ENCODE measurements at places on chromosomes 3 and 15.

- DNase-seq = no peak
These were observed 706.1 kb upstream of the GOLIM4 start for GRCh38 chr3:168801794-168802193.

DNA sequence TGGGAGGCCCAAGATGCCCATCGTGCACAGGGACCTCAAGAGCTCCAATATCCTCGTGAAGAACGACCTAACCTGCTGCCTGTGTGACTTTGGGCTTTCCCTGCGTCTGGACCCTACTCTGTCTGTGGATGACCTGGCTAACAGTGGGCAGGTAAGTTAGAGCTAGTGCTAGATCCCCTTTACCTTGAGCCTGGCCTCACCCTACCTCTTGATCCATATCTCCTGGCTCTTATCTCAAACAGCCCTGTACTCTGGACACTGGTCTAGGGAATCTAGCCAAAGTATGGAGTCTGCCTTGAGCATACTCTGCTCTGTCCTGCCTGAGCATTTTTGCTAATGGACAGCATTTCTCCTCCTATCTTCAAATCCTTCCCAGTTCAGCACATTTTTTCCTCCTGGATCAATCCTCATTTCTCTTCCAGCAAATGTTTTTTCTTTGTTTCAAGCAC is 65.9 kb downstream of the TGFBR2 start:
- DNase-seq = no peak

- DNase-seq = no peak
These were observed 763.3 kb upstream of the CFAP20DC start for GRCh38 chr3:59813148-59813538.

- no peak for DNase-seq
These were observed 11.5 kb downstream of the MB21D2 start for GRCh38 chr3:192905980-192906678.

GRCh38 chr3:155012584-155012983 is 67.5 kb upstream of the MME start:
- no peak for DNase-seq

- DNase-seq = no peak
These were observed 65.7 kb downstream of the CMTM8 start for GRCh38 chr3:32303977-32304881.

DNA sequence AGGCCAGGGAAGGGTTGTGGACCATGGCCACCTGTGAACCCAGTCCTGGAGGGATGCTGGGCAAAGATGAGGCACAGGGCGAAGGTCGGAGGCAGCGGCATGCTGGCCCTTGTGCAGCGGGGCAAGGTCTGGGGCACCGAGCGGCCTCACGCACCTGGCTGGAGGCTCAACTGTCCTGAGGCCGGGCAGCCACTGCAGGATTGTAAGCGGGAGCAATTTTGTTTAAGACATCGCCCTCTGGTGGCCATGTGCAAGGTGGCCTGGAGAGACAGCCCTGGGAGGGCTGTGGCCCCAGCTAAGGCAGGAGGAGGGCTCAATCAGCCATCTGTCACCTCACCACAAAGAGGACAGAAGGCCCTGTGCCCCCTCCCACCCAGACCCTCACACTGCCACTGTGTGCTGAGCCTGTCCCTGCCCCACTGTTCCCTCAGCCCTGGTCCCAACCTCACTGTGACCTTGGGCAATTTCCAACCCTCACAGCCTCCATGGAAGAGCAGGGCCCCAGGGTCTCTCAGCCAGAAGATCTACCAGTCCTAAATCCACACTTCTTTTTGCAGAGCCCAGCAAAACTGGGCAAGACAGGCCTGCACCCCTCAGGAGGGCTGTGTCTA is 46.2 kb downstream of the TPRA1 start:
- DNase-seq = peak; percentile 37

DNA sequence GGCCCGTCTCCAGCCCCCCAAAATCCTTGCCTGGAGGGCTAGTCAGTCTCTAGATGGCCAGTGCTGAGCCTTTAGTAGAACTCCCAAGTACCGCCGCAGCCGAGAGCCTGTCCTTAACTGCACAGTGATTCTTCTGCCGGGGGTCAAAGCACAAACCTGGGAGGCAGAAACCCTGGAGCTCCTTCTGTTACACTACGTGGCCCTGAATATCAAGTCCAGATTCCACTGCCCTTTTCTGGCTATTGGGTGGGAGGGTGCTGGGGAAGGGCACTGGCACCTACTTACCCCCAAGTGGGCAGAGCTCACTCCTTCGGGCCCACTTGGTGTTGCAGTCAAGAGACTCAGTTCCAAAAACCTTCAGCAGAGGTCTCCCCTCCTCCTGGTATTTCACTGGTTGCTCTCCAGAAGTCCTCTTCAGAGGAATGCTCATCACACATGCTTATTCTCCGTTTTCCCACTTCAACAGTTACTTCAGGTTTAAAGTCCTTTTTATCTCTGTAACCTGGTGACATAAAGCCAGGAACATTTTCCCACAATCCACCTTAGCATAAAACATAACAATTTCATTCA is 10.8 kb downstream of the PDHB start:
- no peak for DNase-seq

DNA sequence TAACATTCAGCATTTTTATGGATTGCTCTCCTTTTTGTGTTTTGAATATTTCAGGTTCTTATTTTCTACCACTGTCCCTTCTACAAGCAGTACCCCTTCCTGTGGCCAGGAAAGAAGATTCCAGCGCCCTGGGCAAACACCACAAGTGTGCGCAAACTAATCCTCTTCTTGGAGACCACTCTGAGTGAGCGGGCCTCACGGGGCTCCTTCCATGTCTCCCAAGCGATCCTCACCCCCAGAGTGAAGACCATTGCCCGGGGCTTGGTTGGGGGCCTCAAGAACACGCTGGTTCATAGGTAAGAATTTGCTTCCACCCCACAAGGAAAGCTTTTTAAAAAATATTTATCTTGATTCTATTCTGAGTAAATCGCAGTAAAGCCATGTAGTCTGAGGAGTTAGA is 118.7 kb upstream of the ZBED2 start:
- DNase-seq = no peak

- DNase-seq = no peak
These were observed 36.2 kb upstream of the CFAP20DC start for GRCh38 chr3:59085976-59086375.

GRCh38 chr15:46682969-46683791 is 1034.1 kb upstream of the SEMA6D start:
- no peak for DNase-seq

GRCh38 chr3:45560281-45560971 is 34.1 kb upstream of the LIMD1 start:
- DNase-seq = no peak

DNA sequence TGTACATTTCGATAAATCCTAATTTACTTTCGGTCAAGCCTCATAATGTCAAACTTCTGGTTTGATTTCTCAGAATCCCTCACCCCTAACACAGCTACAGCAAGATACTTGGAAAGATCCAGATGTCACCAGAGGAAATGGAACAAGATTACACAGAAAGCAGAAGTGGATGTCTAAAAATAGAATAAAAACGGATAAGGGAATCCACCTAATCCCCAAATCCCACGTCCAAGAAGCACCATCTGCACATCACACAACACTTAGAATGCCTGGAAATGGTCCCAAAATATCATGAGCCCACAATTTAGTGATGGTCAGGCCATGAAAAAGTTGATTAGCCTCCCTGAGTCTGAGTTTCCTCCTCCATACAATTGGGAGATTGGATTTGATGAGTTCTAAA is 61.7 kb downstream of the AGTR1 start:
- no peak for DNase-seq

DNA sequence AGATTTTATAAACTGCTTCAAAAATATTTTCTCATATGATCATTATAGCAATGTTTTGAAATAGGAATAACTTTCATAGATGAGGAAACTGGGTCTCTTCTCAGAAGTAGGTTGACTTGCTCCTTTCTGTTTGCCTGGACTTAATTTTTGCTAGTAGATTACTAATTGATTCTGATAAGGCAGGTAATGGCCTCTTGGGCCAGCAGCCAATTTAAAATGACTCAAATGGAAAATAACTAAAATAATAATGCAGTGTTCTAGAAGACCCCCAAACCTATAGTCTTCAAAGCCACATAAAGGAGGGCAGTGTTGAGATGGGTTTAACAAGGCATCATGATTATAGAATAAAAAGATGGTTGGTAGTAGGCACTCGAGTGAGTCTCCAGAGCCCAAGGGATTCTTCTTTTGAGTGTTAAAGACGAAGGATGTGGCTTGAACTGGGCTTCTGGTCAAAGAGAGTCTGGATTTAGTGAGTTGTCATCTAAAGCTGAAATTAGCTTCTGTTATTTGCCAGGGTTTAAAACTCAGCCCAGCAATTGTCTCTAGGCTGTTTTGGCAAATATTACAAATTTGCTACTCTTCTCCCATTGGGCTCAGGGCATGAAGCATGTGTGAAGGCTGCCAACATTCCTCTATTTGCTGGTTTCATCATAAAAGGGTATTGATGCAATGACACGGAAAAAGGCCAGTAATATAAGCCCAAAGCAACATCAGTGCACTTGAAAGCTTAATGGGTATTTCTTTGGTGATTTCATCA is 297.1 kb upstream of the MEIS2 start:
- no peak for DNase-seq

DNA sequence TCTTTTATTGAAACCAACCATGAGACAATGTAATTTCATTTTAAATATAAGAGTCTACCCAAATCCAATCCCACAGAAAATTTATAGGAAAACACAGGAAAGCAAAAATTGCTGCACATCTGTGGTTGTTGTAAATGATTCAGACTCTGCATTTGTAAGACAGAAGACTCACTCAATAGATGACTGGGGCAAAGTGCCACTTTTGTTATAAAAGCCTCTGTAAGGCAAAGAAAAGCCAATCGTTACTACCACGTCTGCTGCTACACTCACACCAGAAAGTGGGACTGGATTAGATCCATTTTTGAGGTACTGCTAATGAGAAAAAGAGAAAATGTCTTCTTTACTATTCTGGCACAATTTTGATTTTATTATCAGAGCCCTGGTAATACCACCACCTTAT is 74.9 kb downstream of the SEMA6D start:
- no peak for DNase-seq

GRCh38 chr3:173732237-173732636 is 334.7 kb downstream of the NLGN1 start:
- DNase-seq = no peak

- no peak for DNase-seq
These were observed 254.9 kb upstream of the RASGRP1 start for GRCh38 chr15:38819387-38819950.

GRCh38 chr3:59704292-59704691 is 654.5 kb upstream of the CFAP20DC start:
- no peak for DNase-seq

- no peak for DNase-seq
These were observed 43.1 kb downstream of the FSTL1 start for GRCh38 chr3:120407508-120408287.

DNA sequence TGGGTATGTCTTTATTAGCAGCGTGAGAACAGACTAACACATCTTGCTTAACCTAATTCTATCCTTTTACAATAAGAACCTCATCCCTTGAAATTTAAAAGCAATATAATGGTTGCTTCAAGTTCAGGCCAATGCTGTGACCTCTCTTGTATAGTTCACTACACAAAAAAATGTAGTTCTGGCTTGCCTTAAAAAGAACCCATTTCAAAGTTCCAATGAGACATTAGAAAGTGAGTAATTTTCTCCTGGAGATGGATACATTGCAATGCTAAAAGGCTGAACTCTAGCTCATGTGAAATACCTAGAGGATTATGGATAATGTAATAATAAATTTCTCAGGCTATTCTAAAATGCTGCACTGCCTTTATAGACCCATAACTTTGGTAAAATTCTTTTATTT is 47.8 kb downstream of the ATP13A4 start:
- no peak for DNase-seq

GRCh38 chr3:186107215-186108105 is 1.4 kb downstream of the ETV5 start:
- no peak for DNase-seq

- DNase-seq = no peak
These were observed 1.3 kb downstream of the HDDC3 start for GRCh38 chr15:90930861-90931574.

- DNase-seq = no peak
These were observed 71.6 kb downstream of the CLASP2 start for GRCh38 chr3:33646406-33646805.

DNA sequence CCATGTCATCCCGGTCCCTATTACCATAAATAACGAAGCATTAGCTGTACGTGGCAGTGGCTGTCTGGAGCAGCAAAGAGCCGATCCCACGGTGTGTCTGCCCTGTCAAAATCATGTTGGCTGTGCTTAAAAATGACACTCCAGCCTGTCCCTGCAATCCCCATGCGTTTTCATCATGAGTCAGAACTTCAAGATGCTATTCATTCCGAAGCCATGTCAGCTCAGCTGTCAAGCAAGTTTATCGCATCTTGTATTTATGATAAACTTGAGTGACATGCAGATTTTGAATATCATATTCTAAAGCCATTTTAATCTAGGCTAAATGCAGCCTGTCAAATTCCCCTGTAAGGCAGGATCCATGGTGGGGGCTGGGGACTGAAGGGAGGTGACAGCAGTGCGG is 152.4 kb downstream of the TJP1 start:
- DNase-seq = no peak

- DNase-seq = no peak
These were observed 207.6 kb upstream of the MDFIC2 start for GRCh38 chr3:70519913-70520659.

- DNase-seq = no peak
These were observed 39.4 kb downstream of the TMCO5A start for GRCh38 chr15:37973856-37974255.

GRCh38 chr15:70060214-70060992 is 37.3 kb downstream of the TLE3 start:
- no peak for DNase-seq

DNA sequence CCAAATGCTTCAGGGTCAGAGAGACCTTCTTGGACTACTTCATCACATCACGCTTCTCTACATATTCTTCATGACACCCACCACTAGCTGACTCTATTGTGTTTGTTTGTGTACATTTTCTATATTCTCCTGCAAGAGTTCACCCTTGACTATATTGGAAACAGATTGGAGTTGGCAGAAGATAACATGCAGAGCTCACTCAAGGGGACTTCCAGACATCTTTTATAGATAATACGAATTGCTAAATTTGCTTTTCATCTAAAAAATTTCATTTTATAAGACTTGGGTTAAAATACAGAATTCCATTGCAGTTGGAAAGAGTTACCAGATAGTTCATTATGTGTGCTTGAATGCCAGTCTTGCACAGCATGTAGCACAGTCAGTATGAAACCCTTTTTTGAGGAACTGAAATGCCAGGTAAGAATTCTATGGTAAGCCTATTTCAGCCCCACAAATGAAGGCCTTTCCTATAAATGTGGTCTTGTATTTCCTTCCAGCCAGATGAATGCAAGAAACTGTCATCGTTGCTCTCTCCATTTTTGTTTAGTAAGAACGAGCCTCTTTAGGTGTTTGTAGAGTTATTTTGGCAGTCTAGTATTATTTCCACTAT is 177.6 kb downstream of the GHSR start:
- DNase-seq = no peak

DNA sequence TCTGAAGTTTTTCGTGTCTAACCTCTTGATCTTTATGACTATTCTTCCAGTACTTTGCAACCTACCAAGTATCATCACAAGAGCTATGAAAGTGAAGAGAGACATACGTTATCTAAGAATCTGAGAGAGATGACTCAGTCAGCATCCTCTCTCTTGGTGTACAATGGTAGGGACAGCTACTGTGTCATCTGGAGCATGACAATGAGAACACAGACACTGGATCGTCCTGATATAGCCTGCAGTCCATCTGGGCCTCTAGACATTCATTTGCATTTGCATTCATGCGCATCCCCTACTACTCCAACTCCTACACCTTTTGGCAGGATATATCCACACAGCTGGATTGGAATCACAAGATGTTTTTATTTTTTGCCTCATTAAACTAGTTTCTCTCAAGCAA is 115.2 kb downstream of the PEX5L start:
- DNase-seq = no peak

GRCh38 chr3:122916580-122916979 is 111.0 kb downstream of the SEMA5B start:
- DNase-seq = no peak

All from stimulated activated CD8-positive, alpha-beta memory T cell treated with anti-CD3 and anti-CD28 coated beads, Interleukin-2, amount 100 ng/mL, for 1 hour (primary cell).